Stimulated activated CD8-positive, alpha-beta memory T cell treated with anti-CD3 and anti-CD28 coated beads, Interleukin-12 subunit alpha, Interleukin-12 subunit beta, amount 100 ng/mL, for 1 hour (primary cell): ENCODE measurements at places on chromosomes 1 and 21.

GRCh38 chr1:43622901-43623780, 26.8 kb upstream of the KDM4A start:
- DNase-seq, result no peak

DNA sequence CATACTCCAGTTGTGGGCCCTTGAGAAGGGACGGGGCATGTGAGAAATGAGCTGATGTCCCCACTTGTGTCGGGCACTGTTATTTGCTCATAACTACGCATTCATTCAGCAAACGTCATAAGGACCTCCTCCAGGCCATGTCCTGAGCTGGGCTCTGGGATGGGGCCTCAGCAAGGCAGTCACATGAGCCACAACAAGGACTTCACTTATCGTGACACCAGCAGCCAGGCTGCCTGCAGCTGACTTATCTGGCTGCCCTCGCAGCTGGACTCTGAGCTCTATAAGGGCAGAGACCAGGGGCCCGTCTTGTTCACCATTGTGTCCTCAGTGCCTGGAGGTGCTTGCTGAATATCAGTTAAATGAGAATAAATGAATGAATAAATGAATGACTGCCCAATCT, 37.5 kb upstream of the GRIK3 start:
- no peak for DNase-seq

DNA sequence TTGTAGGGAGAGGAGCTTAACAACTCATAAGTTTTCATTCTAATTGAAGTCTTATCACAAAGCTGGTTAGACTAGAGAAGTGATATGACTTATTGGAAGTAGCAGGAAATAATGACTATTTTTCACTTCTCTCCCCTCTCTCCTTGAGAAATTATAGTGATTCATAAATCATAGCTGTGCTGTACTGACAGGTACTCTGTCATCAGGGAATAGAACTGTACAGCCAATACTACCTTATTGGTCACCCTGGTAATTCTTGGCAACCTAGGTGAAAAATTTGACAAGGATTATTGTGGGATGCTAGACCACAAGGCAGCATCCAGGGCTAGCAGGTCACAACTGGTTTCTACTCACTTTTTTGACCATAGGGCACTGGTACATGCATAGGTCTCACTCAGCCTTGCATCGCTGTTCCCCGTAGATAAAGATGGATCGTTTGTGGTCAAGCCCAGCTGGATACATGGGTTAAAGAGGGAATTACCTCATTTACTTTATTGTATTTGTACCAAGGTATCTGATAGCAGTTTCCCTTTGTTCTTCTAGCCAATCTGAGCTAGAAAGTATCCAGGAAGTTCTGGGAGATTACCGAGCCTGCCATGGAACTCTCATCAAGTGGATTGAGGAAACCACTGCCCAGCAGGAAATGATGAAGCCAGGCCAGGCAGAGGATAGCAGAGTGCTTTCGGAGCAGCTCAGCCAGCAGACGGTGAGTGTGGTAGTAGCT, 113.6 kb downstream of the MACF1 start:
- DNase-seq, result no peak

- no peak for DNase-seq
Observed at GRCh38 chr1:36367066-36367465, 18.7 kb downstream of the STK40 start.

DNA sequence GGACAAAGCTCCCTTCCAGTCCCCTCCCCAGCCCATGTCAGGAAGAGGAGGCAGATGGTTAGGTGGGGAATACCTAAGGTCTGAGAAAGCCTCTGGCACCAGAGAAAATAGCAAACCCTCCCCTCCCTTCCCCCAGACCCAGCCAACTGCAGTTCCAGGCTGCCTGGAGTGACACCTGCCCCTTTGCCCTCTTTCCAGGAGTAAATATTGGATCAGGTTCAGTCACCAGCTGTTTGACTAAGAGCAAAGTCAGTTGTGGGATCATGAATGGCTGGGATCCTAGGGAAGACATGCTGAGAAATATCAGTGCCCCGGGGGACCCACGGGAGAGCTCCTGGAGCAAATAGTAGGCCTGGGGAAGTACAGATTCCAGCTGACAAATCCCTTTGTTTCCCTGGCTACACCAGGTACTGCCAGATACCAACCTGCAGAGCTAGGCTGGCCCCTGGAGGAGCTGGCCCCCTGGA, 12.2 kb upstream of the CDK18 start:
- DNase-seq, result no peak
